Cardiac fibroblast (primary cell): ENCODE measurements at places on chromosomes 5 and 9.

GRCh38 chr9:120331913-120332312, 248.1 kb downstream of the CDK5RAP2 start:
- peak; percentile 13 for DNase-seq

GRCh38 chr5:1239505-1240251, 14.5 kb downstream of the SLC6A18 start:
- no peak for DNase-seq

GRCh38 chr5:4584982-4585381, 555.1 kb upstream of the ADAMTS16 start:
- peak; percentile 43 for DNase-seq

GRCh38 chr9:7935681-7936080, 136.1 kb upstream of the DMAC1 start:
- DNase-seq: no peak

DNA sequence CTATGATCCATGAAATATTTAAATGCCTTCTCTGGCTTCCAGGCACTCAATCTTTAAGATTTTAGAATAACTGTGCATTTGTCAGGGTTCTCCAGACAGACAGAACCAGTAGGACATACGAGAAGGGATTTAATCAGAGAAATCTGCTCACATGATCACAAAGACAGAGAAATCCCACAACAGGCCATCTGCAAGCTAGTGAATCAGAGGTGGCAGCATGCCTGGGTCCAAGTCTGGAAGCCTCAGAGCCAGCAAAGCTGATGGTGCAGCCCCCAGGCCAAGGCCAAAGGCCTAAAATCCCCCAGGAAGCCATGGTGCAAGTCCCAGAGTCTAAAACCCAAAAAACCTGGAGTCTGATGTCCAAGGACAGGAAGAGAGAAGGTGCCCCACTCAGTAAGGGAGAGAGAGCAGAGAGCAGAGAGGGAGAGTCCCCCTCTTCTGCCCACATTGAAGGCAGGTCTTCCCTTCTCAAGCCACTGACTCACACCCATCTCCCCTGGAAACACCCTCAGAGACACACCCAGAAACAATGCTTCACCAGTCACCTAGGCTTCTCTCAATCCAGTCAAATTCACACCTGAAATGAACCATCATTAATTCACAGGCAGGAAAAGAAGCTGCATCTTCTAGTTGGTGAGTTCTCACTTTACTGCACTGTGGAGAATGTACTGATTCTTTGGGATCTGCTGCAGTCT, 48.7 kb downstream of the CAMSAP1 start:
- DNase-seq: no peak

- no peak for DNase-seq
Measured at GRCh38 chr5:132321109-132321721, 27.0 kb downstream of the SLC22A4 start.

- DNase-seq: no peak
Measured at GRCh38 chr5:174625591-174626350, 98.6 kb upstream of the MSX2 start.
